Uterus (tissue), 4 donors: ENCODE measurements at places on chromosomes 2 and 18. TPM values are rescaled to one million over a fixed set of nuclear protein-coding genes. Genes with fewer than 3 reads are reported as not detected.

DNA sequence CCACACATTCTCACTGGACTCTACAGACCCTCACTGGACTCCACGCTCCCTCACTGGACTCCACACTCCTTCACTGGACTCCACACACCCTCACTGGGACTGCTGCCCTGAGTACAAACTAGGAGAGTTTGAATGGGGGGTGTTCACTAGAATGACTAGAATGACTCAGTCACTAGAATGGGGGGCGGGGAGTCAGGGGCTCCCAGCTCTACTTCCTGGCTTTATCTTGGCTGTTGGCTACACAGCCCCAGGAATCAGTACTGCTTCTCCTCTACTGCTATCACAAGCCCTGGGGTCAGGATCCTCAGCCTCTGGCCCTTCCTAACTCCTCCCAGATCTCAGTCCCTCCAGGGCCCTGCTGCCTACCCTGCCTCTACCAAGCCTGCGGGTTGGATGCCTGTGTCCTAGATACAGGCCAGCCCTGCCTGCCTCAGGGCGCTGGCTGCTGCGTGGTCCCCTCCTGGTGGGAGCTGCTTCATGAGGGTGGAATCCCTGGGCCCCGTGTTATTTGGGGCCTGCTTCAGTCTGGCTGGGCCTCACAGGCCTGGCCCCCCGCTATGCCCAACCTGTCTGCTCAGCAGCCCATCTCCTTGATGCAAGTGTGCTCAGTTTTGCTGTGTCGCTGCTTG, 7.8 kb downstream of the PTMA start:
- H3K4me3 ChIP-seq: no peak overlapping the region
- H3K4me1 ChIP-seq: peaks cover 13% of the 10 kb centered on the region
- no peak for DNase-seq
- H3K36me3 ChIP-seq: no peaks in the 10 kb centered on the region
- no peaks in the 10 kb centered on the region for H3K27me3 ChIP-seq

DNA sequence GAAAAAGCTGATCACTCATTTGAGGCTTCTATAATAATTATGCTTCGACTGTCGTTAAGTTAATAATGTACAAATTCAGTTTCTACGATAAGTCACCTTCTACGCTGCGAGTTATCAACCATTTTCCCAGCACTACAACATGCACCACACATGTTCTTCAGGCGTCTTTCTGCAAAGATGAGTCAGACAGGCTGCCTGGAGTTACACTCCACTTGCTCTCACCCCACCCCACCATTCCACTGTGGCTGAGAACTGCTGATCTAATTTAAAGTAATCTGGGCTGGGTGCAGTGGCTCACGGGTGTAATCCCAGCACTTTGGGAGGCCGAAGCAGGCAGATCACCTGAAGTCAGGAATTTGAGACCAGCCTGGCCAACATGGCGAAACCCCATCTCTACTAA, 218.6 kb downstream of the DYM start:
- no peaks in the 10 kb centered on the region for H3K36me3 ChIP-seq
- H3K4me1 ChIP-seq: no peaks in the 10 kb centered on the region
- H3K27me3 ChIP-seq: no peaks in the 10 kb centered on the region
- H3K4me3 ChIP-seq: no peak overlapping the region
- no peak for DNase-seq
- H3K27ac ChIP-seq: no peak overlapping the region

DNA sequence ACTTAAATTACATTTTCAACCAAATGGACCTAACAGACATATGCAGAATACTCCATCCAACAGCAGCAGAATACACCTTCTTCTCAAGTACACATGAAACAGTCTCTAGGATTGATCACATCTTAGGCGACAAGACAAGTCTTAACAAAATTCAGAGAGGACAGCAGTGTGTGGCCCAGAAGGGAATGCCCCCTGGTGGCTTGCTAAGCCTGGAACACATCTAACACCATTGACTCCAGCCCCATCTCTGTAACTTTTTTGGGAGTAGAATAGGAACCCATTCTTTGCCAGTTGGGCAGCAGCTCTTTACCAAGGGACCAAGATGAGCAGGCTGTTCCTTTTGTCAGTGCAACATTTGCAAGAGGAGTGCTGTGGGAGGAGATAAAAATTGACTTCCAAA, 249.9 kb downstream of the PLCL1 start:
- no peaks in the 10 kb centered on the region for H3K36me3 ChIP-seq
- no peak for DNase-seq
- no peaks in the 10 kb centered on the region for H3K27me3 ChIP-seq

DNA sequence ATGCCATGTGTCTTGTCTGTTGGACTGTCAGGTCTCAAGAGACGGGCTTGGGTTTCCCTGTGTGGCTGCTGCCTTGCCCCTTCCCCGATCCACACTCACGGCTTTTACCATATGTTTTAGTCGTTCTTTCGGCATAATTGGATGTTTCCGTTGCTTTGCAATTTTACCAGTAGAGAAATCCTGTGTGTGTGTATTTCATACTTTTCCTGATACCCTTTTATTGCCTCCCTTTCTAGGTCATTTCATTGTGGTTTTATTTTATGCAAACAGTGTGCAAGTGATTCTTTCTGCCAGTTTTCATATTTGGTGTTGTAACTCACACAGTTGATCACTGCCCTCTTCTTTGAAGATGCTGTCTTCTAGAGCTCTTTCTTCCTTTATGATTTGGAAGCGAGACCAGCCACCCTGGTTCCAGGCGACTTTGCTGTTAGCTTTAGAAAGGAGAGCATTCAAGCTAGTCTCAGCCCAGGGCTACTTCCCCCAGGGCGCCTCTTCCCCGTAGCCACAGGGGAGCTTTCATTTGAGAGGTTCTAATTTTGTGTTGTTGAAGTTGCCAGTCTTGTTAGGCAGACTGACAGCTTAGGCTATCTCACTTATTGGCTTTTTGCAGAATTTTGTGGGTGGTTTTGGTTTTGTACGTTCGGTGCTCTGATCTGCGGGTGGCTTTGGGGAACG, 17.0 kb downstream of the SH3BP4 start:
- no peaks in the 10 kb centered on the region for H3K27me3 ChIP-seq
- no peak overlapping the region for H3K27ac ChIP-seq
- H3K4me3 ChIP-seq: no peak overlapping the region

- no peak overlapping the region for H3K4me3 ChIP-seq
- no peaks in the 10 kb centered on the region for H3K27me3 ChIP-seq
- no peak for DNase-seq
- no peak overlapping the region for H3K27ac ChIP-seq
- no peaks in the 10 kb centered on the region for H3K4me1 ChIP-seq
These were observed 3.0 kb upstream of the GFPT1 start for GRCh38 chr2:69390001-69390400.

GRCh38 chr18:63259567-63260379, 59.8 kb downstream of the BCL2 start:
- H3K27me3 ChIP-seq: no peaks in the 10 kb centered on the region
- no peaks in the 10 kb centered on the region for H3K4me1 ChIP-seq
- no peaks in the 10 kb centered on the region for H3K36me3 ChIP-seq
- no peak overlapping the region for H3K27ac ChIP-seq
- no peak for DNase-seq

DNA sequence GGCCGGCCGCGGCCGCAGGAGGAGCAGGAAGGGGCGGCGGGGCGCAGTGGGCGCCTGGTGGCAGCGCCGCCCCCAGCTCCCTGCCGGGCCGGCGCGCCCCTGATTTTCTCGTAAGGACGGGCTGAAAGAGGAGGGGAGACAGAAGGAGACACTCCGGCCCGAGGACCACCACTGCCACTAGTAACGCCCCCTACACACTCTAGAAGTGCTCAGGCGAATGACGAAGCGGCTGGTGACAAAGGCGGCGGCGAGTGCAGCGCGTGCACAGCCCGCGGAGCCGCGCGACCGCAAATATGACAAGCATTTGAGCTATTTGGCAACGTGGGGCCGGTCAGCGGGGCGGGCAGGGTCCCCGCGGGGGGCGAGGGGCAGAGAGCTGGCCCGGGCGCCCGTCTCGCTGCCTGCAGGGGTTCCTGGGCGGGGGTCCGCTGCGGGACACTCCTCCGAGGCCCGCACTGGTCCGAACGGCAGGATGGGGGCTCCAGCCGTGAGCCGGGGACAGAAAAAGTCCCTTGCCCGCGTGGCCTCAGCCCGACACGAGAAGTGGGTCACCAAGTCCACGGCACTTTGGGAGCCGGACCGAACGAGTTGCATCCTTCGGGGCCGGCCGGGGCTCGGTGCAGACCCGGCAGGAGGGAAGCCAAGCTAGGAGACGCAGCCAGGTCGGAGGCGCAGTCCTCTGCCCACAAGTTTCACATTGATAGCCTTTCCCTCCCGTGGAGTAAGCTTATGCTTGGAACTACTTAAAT, 524 bp upstream of the SERTAD2 start:
- no peaks in the 10 kb centered on the region for H3K36me3 ChIP-seq
- peak overlapping the region; percentile 94 for H3K4me3 ChIP-seq
- H3K27me3 ChIP-seq: no peaks in the 10 kb centered on the region
- peak; percentile 74 for DNase-seq
- H3K4me1 ChIP-seq: no peaks in the 10 kb centered on the region
- H3K27ac ChIP-seq: peak overlapping the region; percentile 98

GRCh38 chr2:109258376-109258775, 129.4 kb downstream of the SH3RF3 start:
- no peak for DNase-seq
- H3K4me1 ChIP-seq: no peaks in the 10 kb centered on the region
- no peaks in the 10 kb centered on the region for H3K36me3 ChIP-seq
- no peaks in the 10 kb centered on the region for H3K27me3 ChIP-seq
- H3K27ac ChIP-seq: no peak overlapping the region

DNA sequence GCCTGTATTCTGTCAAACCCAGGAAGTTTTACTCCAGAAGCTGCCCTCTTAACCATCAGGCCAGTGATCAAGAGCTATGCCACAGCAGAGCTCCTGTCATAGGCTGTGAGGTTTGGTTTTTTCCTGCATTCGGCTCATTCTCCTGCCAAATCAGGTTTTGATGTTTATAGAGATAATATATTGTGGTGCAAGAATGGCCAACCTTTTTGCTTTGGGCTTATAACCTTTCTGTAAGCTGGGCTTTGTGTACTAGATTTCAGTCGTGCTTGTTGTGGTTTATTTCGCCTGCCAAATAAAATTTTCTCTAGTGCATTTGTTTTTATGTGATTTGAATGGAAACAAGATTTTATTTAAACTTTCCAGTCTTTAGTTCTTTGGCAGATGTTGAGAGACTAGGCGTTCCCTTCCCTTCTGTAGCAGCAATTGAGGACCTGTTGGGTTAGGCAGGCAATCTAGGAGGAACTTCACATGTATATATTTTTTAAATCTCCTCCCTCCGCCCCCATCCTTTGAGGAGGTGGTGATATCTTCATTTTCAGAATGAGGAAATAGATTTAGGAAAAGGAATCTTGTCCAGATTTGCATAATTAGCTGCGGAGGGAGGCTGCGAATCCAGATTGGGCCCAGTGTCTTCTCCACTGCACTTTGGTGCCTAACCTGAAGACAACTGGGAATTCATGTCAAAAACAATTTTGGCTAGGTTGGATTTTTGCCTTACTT, 2.6 kb downstream of the KDM3A start:
- no peaks in the 10 kb centered on the region for H3K27me3 ChIP-seq
- H3K36me3 ChIP-seq: no peaks in the 10 kb centered on the region
- H3K4me3 ChIP-seq: no peak overlapping the region
- peak overlapping the region; percentile 97 for H3K27ac ChIP-seq

- H3K27ac ChIP-seq: peak overlapping the region; percentile 53
- no peaks in the 10 kb centered on the region for H3K36me3 ChIP-seq
- H3K4me3 ChIP-seq: no peak overlapping the region
- peaks cover 6% of the 10 kb centered on the region for H3K4me1 ChIP-seq
These were observed 15.9 kb upstream of the TXNDC2 start for GRCh38 chr18:9869715-9870430.

DNA sequence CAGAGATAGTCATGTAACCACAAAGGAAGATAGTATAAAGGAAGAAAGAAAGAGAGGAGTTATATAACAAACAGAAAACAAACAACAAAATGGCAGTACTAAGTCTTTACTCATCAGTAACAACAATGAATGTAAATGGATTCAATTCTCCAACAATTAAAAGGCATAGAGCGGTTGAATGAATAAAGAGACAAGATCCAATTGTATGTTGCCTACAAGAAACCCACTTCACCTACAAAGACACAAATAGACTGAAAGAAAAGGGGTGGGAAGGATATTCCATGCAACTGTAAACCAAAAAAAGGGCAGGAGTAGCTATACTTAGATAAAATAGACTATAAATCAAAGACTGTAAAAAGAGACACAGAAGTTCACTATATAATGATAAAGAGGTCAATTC, 157.3 kb upstream of the CREB1 start:
- DNase-seq: no peak
- H3K27me3 ChIP-seq: no peaks in the 10 kb centered on the region
- H3K36me3 ChIP-seq: no peaks in the 10 kb centered on the region
- no peak overlapping the region for H3K27ac ChIP-seq
- H3K4me3 ChIP-seq: no peak overlapping the region

- peak overlapping the region; percentile 60 for H3K27ac ChIP-seq
- H3K4me1 ChIP-seq: no peaks in the 10 kb centered on the region
- DNase-seq: peak; percentile 49
- H3K27me3 ChIP-seq: no peaks in the 10 kb centered on the region
- H3K4me3 ChIP-seq: no peak overlapping the region
These were observed 186.8 kb upstream of the FBXO11 start for GRCh38 chr2:48092846-48093803.

- no peak overlapping the region for H3K4me3 ChIP-seq
- peaks cover 13% of the 10 kb centered on the region for H3K4me1 ChIP-seq
- H3K27me3 ChIP-seq: no peaks in the 10 kb centered on the region
- no peak for DNase-seq
- peak overlapping the region; percentile 88 for H3K27ac ChIP-seq
These were observed 20.7 kb downstream of the SLC14A2 start for GRCh38 chr18:45635893-45636509.

DNA sequence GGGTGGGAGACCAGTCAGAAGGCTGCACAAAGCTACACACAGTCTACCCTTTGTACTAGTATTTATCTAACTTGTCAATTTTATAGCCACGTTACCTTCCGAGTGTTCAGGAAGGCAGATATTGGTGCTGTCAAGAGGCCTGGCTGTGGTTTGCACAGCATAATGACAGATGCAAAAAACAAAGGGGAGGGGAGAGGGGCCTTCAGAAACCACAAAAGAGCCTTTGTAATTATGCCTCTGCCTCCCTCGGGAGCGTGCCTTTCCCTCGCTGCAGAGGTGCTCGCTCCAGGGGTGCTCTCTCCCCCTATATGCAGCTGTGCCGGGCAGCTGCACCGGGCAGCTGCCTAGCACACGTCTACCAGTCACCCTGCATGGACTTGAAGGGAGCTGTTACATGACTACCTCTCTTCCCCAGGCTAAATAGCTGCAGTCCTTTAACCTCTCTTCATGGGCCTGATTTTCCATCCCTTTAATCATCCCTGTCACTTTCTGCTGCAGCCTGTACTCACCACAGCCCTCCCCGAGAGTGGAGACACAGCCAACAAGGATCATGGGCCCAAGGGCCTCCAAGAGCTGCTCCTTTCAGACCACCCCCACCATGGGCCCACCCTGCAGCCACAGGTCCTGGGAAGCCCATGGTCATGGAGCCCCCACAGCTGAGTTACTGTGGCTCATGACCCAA, 168.4 kb upstream of the PKDCC start:
- no peaks in the 10 kb centered on the region for H3K36me3 ChIP-seq

GRCh38 chr2:28128281-28128950, 237.9 kb downstream of the BABAM2 start:
- DNase-seq: no peak
- no peak overlapping the region for H3K4me3 ChIP-seq
- H3K36me3 ChIP-seq: no peaks in the 10 kb centered on the region
- no peak overlapping the region for H3K27ac ChIP-seq

The TEX44 gene
- total RNA-seq: not detected

The OTOS gene
- not detected for total RNA-seq

The HK2 gene
- 1.0 TPM for total RNA-seq

The ST6GAL2 gene
- 2.6 TPM for total RNA-seq

The PFN4 gene
- total RNA-seq: 2.0 TPM

The MC2R gene
- total RNA-seq: not detected

The DCDC2C gene
- not detected for total RNA-seq

The GALNT3 gene
- not detected for total RNA-seq

The MAP2 gene
- 18.7 TPM for total RNA-seq

The EPB41L3 gene
- total RNA-seq: 31.5 TPM
